Osteoblast (primary cell): ENCODE measurements at places on chromosomes 6 and 20.

DNA sequence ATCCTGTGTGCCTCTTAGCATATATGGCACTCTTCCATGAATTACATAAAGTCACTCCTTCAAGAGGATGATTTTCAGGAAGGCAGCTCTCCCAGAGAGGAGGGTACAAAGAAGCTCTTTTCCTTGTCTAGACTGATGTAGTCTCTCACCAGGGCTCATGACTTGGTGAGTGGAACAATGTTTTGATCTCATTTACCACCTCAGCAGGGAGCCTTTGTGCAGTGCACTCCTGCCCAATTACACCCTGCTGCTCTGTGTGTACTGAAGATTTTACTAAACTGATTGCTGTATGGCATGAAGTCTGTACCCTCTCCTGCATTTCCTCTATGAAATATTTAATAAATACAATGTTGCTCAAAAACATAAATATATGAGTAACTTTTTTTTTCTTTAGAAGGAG, 598.3 kb upstream of the HS3ST5 start:
- no peak for DNase-seq

DNA sequence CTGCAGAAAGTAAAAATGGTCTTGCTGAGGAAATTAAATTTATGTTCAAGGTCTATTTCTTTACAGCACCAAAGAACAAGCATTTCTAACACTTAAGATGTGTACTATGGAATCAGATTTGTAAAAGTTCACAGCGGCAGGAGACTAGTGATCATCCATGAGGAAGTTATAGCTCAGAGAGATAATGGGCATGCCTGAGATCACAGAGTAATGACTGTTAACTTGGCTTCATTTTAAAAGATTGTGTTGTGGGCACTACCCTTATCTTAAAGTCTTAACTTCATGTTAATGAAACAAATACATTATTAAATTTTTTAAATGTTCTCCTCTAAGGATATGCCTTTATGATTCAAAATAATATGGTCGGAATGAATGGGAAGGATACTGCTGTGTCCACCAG, 168.6 kb downstream of the GMPR start:
- no peak for DNase-seq

DNA sequence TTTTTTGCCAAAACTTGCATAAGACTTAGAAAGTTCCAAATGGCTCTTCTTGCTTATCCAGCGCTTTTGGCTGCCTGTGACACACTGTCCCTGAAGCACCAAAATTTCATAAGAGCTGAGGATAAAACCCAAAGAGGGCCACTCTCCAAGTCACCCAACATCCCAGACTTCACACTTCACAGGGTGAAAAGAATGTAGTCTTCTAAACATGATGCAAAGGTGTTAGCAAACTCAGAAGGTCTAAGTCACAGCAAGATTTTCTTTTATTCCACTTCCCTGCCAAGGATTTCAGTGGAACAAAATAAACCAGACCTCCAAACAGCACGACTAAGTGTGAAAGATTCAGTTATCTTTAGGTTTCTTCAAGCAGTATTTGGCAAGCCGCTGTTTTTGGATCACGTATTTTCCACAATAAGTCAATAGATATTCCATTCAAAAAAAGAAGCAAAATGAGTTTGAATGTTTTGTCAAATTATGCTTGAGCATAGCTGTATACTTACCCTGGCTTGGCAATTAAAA, 44.6 kb upstream of the CD93 start:
- peak; percentile 66 for DNase-seq

GRCh38 chr6:55290736-55291135, 36.5 kb upstream of the GFRAL start:
- no peak for DNase-seq

DNA sequence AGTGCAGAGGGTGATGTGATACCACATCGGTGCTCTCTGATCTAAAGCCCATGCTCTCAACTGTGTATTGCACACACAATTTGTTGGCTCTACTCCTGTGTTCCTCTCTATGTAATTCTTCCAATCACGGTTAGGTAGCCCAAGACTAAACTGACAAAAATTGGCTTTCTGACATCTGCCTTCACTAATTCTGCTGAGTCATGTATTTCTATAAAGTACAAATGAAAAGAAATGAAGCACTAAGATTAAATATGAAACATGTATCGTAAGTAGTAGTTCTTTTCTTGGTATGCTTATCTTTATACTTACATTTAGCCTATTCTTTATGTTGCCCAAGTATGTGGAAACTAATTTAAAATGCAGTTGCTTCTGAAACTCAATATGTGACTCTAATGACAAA, 7.7 kb upstream of the MLIP start:
- DNase-seq: no peak

DNA sequence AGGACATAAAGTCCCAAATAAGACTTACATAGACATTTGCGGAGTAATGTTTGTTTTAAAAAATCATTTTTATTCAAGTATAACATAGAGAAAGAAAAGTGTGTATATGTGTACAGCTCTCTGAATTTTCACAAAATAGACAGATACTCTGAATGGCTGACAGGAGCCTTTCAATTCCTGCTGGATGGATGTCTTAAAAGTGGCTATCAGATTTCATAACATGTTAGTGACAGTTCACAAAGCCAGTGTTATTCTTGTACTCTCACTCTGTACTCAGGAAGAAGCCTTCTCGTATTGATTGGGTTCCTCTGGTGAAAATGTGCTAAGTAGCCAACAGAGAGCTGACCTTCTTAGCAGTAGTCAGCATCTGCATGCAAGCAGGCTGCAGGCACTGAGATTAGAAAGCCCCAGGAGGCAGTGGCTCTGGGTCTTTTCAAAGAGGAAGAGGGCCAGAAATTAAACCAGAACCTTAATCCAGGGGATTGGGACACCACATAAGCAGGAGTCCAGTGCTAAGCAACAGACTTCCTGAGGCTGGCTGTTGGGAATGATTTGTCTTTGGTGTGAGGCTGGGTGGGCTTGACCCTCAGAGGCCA, 19.7 kb downstream of the SLC17A4 start:
- no peak for DNase-seq

DNA sequence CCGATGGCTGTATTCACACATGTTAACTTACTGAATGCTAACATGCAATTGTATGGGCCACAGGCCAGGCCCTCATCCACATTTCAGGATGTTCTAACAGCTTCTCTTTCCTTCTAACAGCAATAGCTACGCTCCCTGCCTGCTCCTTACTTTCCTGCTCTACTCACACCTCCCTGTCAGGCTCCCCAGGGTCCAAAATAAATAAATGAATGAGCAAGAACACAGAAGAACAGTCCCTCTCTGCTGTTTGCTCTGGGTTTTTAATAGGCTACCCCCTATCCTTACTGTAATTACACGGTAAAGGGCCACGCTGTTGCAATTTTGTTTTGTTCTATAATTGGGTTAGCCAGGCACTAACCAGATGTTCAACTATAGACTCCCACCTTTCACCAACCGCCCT, 135.6 kb downstream of the GMDS start:
- no peak for DNase-seq

- DNase-seq: no peak
Observed at GRCh38 chr6:147194652-147195411, 9.4 kb upstream of the STXBP5 start.

GRCh38 chr6:4660377-4661321, 115.6 kb upstream of the CDYL start:
- peak; percentile 51 for DNase-seq

DNA sequence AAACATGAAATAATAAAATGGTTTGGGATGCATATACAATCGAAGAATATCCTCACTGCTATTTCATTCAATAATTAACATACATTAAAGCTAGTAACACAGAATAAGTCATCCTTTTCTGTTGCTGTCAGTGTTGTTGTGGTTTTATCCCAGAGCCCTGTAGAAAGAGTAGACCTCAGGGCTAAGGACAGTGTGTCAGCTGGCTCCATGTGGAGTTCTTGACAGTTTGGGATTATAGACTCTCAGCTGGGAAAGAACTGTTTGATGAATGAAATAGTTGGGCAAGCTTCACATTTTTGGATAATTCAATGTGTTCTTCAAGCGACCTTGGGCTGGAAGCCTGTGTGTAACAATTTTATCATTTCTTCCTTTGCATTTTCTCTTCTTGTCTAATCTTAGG, 10.1 kb downstream of the UTRN start:
- no peak for DNase-seq

DNA sequence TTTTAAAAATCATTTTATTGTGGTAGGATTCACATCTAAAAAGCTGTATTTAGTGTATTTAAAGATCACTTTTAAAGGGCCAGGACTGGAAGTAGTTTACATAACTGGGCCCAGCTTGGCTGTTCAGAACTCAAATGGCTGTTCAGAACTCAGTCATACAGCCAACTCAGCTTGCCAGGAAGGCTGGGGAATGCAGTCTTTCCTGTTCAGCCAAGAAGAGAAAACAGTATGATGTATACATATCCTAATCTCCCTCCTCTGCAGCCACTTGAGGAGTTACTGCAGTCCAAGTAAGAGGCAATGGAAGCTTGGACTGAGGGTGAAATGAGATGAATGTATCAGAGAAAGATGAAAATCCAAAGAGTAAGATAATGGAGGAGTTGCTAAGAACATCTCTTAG, 24.6 kb downstream of the DSTN start:
- DNase-seq: peak; percentile 76

DNA sequence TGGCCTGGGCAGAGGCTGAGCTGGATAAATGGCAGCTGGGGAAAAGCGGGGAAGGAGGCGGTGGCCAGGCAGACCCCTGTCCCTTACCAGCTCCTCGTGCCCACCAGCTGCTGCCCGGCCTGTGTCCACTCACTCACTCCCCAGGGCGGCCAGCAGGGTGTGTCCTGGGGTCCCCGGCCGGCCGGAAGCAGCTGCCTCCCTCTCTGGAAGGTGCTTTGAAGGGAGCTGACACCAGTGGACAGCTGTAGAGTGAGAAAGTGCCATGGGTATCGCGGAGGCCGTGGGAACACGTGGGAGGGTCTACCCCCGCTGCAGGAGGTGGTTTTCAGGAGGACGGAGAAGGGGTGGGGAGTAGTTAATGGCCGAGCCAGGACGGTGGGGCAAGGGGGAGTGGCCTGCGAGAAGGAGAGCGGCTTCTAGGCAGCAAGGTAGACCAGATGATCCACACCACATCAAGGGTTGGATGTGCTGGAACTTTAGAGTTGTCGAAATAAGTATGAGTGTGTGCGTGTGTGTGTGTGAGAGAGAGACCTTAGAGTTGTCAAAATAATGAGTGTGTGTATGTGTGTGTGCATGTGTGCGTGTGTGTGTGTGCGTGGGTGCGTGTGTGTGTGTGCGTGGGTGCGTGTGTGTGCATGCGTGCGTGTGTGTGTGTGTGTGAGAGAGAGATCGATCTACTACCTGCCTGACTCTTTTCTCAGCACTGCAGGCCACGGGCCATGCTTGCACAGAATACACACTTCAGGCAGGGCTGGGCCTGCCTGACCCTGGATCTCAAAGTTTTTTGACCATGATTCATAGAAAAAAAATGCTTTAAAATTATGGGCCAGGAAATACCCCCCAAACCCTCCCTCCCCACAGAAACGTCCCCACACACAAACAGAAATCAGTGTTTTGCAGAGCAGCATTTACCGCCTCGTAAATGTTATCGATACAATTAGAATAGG, 43.9 kb downstream of the CDH4 start:
- peak; percentile 73 for DNase-seq

- no peak for DNase-seq
Observed at GRCh38 chr20:38730167-38730988, 6.1 kb downstream of the SLC32A1 start.

DNA sequence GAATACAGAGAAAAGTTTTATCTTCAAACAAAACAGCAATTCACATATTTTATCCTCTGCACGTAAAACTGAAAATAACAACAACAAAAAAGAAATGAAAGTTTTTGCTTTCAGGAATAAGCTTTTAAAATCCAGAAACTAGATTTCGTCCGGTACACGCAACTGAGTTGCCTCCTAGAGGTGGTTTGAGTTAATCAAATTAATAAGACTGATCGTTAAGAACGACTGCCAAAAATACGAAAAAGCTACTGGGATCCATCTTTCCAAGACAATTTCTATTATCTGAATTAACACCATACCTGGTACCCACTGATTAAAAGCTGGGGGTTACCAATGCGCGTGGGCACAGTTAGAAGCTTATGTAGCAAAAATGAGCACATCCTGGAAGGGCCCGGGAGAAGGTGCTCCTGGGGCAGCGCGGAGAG, 669 bp downstream of the PDCD2 start:
- DNase-seq: no peak

DNA sequence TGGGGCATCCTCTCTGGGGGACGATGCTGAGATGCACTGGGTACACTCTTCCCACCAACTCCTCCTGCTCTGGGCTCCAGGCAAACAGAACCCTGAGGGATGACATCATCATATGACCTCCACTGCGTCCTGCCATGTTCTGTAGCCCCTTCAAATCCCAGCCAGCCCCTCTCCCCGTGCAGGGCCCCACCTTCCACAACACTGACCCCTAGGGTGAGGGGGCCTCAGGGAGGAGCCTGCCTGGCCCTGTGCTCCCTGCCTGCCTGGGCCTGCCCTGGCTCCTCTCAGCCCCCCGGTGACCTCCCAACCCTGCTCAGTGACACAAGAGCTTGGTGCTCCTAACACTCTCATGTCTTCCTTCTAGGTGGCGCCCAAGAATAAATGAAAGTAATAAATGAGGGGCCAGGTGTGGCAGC, 9.6 kb upstream of the SPDEF start:
- peak; percentile 85 for DNase-seq

- peak; percentile 84 for DNase-seq
Observed at GRCh38 chr6:11043378-11043960, 636 bp downstream of the ELOVL2 start.

DNA sequence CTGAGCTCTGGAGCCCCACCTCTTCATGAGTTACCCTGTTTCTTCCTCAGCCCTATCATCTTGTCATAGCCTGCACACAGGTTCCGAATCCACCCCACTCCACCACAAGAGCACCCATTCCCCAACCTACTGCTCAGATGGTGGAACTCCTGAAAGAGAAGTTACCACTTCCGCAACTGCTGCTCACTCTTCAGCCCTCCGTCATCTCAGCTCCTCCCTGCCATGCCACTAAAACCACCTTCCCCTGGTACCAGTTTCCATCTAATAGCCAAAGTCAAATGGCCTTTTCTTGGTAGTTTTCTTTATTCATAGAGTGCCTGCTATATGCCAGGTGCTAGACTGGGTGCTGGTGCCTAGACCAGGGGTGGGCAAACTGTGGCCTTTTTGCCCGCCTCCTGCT, 3.9 kb downstream of the RAB22A start:
- no peak for DNase-seq

GRCh38 chr6:116246089-116246488, 7.8 kb downstream of the TSPYL4 start:
- DNase-seq: no peak
